ENCODE measurements at places on chromosomes 2 and 18. TPM values are rescaled to one million over a fixed set of nuclear protein-coding genes. Genes with fewer than 3 reads are reported as not detected.

CHRNA1 gene
- 2.2 TPM for total RNA-seq

DNA sequence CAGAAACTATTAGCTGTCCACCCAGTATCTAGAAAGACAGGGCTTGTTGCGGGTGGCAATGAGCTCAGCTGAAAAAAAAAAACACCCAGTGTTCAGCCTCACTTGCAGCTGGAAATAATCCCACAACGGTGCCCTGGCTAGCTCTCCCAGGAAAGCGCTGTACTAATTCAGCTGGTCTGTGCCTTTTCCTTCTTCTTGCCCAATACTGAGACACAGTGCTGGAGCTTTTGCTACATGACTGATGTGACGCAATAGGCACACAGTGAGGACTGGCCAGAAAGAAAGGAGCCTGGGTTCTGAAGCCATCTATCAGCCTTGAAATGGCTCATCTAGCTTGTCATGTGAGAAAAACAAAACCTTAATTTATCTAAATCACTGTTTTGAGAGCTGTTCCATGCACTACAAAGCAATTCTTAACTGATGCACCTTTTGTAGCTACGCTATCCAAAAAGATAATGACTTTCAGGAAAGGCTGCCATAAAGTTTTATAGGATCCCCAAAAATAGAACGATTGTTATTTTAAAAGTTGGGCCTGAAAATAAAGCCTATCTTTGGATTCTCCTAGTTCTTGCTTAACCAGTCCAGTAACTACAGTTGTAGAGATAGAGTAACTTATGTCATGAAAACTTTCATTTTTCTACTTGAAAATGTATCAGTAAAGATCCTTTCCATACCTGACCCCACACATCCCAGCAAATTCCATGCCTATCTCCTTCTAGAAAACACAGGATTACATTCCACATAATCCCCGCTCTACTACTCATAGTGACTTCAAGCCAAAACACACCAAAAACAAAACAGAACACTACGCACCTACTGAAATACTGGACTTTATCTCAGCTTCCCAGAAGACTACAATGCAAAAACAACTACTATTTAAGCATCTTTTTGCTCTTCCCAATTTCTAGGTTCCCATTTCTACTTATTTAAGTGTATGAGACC is 15.9 kb downstream of the KIDINS220 start:
- no peak overlapping the region for H3K4me3 ChIP-seq
- H3K36me3 ChIP-seq = peaks cover 22% of the 10 kb centered on the region
- no peak for DNase-seq

C2orf78 gene
- not detected for total RNA-seq

DNA sequence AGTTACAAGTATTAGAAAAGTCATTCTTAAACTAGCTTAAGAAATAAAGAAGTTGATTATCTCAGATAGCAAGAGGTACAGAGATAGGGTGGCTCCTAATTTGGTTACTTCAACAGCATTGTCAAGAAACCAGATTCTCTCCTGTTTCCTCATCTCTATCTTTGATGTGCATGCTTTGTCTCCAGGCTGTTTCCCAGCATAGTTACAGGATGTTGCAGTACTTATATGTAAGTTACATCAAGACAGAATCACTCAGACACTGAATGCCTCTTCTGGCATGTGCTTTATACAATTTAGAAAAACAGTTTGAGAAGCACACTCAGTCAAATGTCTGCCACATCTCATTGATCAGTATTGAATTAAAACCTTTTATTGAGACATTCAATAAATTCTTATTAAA is 189.5 kb upstream of the UBE2E3 start:
- no peak overlapping the region for H3K27ac ChIP-seq
- no peaks in the 10 kb centered on the region for H3K27me3 ChIP-seq
- no peaks in the 10 kb centered on the region for H3K4me1 ChIP-seq
- no peak for DNase-seq
- no peak overlapping the region for H3K4me3 ChIP-seq

- DNase-seq = no peak
- H3K36me3 ChIP-seq = no peaks in the 10 kb centered on the region
- no peak overlapping the region for H3K4me3 ChIP-seq
- no peaks in the 10 kb centered on the region for H3K27me3 ChIP-seq
Observed at GRCh38 chr2:237790353-237790752, 8.2 kb upstream of the RBM44 start.

GRCh38 chr18:59267503-59268126 is 5.6 kb downstream of the RAX start:
- no peak for DNase-seq
- H3K27ac ChIP-seq = no peak overlapping the region
- no peaks in the 10 kb centered on the region for H3K4me1 ChIP-seq

All from thymus (tissue), 14 donors.